ENCODE measurements at places on chromosomes 7 and 10. TPM values are rescaled to one million over a fixed set of nuclear protein-coding genes. Genes with fewer than 3 reads are reported as not detected.

GRCh38 chr7:41725013-41725412, 22.1 kb upstream of the INHBA start:
- DNase-seq, result no peak

GRCh38 chr7:155533827-155534690, 12.3 kb downstream of the CNPY1 start:
- DNase-seq, result peak; percentile 64

GRCh38 chr7:105880571-105881330, 4.4 kb upstream of the ATXN7L1 start:
- no peak for DNase-seq

DNA sequence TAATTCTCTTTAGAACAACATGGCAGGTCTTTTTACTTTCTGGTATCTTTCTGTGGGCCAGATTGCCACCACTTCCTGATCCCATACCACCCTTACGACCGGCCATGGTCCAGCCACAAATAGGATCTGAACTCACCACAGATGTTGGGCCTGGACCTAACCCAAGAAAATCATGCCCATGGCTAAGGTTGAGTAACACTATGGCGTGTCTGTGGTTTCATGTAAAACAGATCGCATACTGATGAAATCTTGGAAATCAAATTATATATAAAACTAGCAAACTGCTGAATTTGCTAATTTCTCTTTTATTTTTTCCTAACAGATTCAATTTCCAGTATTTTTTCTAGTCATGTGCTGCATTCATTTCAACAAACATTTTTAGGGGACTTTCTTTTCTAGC, 77.2 kb downstream of the CH25H start:
- DNase-seq, result no peak

- no peak for DNase-seq
Observed at GRCh38 chr7:80918399-80918798, 452 bp downstream of the SEMA3C start.

- no peak for DNase-seq
Observed at GRCh38 chr7:157826566-157826965, 489.8 kb downstream of the DNAJB6 start.

DNA sequence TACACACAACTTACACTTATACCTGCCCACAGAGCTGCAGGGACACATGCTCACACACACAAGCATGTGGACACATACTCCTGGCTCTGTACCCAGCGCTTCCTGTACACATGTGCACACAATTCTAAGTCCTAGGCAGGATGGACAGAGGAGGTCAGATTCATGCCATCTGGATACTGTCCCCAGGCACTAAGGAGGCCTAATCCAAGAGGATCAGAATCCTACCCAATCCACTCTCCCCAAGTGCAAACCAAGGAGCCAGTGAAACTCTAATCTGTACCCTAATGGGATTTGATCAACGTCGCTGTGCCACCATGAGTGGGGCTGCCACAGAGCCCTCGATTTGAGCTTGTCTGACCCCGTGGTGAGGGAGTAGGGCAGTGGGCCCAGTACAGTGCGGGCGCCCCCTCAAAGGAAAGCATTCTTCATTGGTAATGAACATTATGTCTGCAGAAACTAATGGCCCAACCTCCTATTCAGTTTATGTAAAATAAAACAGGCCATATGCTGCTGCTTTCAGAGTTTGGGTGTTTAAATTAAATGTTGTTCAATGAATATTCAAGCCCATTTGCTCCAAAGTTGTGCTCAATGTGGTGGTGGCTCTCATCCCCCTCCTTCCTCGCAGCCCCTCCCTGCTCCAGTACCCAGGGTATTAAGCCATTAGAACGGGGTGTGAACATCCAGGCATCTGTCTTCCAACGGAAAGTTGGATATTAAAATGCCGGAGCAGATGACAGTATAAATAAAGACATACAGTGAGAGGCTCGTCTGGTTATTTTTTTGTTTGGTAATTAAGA, 26.4 kb downstream of the RPS24 start:
- DNase-seq, result no peak

GRCh38 chr7:99525713-99526440, 21.4 kb downstream of the ZKSCAN5 start:
- no peak for DNase-seq

GRCh38 chr10:31947144-31947926, 18.7 kb upstream of the ARHGAP12 start:
- DNase-seq, result no peak

DNA sequence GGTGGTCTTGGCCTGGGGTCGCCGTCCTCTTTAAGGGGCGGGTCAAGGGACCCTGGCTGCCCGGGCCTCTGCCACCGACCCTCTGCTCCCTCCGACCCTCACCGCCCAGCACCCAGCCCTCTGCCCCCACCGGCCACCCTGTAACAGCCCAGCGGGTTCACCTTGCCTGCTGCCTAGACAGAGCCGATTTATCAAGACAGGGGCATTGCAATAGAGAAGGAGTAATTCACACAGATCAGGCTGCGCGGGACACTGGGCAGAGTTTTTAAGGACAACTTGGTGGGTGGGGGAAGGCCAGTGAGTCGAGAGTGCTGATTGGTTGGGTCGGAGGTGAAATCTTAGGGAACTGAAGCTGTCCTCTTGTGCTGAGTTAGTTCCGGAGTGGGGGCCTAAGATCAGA, 779 bp upstream of the ADCK2 start:
- DNase-seq, result no peak

- no peak for DNase-seq
Observed at GRCh38 chr10:59373071-59373470, 10.7 kb upstream of the FAM13C start.

DNA sequence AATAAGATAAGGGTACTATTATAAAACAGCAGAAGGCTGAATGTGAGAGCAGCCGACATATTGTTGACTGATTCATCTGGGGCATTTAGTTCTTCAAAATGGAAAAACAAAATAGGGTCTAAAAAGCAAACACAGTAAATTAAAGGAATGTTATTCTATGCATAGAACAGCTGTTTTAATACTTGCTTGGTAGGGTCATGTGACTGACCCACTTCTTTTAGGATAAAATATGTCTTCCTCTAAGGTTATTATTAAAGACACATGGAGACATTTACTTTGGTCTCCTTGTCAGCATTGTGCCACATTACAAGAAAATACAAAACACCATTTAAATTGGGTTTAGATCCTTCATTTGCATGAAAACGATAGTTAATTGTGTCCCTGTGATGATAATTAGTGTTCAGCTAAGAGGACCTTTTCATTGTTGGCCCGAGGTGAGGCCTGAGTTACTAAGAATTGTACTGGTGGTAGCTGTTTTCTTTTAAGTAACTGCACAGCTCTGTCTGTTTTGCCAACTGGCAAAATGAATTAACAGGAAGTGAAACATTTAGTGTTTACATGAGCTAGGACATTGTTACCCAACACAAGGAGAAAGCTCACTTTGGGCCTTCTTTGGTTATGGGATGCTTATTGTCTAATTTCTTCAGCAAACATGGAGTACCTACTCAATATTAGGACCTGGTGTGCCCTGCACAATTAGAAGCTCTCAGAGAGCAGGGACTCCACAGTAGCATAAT, 764.4 kb downstream of the LRMDA start:
- no peak for DNase-seq

GRCh38 chr10:90650858-90651257, 207.0 kb downstream of the HTR7 start:
- DNase-seq, result no peak

The PRKAR2B gene
- 14.6 TPM for total RNA-seq

The SLC39A12 gene
- total RNA-seq, result not detected

The RAB19 gene
- total RNA-seq, result not detected

All from glutamatergic neuron (in vitro differentiated cells).